ENCODE measurements at places on chromosomes 11 and 22. TPM values are rescaled to one million over a fixed set of nuclear protein-coding genes. Genes with fewer than 3 reads are reported as not detected.

FGF3 gene
- not detected for polyA plus RNA-seq

GRCh38 chr11:8794677-8795103 is 112.1 kb downstream of the RPL27A start:
- DNase-seq: peak; percentile 69

CLTCL1 gene
- polyA plus RNA-seq: 5.4 TPM

DNA sequence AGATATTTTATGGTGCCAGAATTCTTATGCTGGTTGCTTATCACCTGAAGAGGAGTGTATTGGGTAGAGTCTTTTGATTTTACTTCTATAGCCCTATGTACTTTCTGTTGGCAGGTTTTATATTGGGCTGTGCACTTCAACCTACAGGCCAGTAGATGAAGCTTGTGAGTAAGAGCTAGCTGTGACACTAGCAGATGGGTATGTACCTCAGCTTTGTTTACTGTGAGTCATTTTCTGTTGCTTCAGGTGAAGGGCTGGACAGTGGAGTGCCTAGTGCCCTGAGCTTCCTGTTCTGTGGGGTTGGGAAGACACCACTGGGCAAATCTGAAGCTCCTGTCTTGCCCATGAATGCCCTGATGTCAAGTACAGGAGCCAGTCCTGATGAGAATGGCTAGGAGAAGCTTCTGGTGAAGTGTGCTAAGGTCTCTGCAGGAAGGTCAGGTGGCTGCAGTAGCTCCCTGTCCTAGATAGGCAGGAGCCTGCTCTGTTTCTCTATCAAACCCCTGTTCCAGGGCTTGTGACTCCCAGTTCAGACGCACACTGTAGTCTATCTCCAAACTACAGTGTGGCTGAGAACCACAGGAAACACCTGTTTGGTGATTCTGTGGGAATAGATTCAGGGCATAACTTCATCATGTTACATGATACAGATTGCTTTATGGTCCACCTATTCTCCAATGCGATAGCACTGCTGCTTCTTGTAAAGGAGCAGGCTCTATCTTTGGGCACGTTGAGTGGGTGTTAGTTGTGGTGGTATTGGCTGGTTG is 755.7 kb downstream of the KCNA4 start:
- DNase-seq: no peak

SCGB2A2 gene
- polyA plus RNA-seq: not detected

C11orf91 gene
- not detected for polyA plus RNA-seq

- no peak for DNase-seq
Observed at GRCh38 chr11:83205608-83206185, 12.2 kb downstream of the ANKRD42 start.

APOL5 gene
- polyA plus RNA-seq: not detected

LMNTD2 gene
- 2.1 TPM for polyA plus RNA-seq

POU2AF2 gene
- not detected for polyA plus RNA-seq

DNA sequence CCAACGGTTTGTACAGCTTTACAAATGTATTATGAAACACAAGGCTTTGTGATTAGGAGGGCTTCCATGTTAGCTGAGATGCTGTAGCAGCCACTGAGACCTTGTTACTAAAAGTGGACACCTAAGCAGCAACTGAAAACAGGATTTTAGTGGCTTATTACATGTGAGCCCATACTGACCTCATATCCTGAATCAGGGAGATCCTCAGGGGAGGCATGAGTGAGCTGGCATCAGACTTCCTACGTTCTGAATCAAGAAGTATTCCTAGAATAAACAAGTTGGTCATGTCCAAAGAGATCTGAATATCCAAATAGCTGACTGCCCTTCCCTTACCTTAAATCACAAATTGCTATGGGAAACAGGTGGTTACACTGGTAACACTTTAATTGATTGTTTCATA is 59.1 kb upstream of the SCUBE2 start:
- DNase-seq: no peak

WT1 gene
- not detected for polyA plus RNA-seq

GRCh38 chr11:128098781-128099180 is 488.6 kb downstream of the ETS1 start:
- DNase-seq: peak; percentile 14

GRCh38 chr11:35112056-35112845 is 26.7 kb upstream of the CD44 start:
- DNase-seq: no peak

- DNase-seq: peak; percentile 93
Observed at GRCh38 chr22:24805790-24806662, at the start of gene SGSM1. SGSM1 (plus strand) TSS chr22:24806211; CDS start chr22:24806326, 115 bp downstream.

CYB5R2 gene
- 48.9 TPM for polyA plus RNA-seq

DNA sequence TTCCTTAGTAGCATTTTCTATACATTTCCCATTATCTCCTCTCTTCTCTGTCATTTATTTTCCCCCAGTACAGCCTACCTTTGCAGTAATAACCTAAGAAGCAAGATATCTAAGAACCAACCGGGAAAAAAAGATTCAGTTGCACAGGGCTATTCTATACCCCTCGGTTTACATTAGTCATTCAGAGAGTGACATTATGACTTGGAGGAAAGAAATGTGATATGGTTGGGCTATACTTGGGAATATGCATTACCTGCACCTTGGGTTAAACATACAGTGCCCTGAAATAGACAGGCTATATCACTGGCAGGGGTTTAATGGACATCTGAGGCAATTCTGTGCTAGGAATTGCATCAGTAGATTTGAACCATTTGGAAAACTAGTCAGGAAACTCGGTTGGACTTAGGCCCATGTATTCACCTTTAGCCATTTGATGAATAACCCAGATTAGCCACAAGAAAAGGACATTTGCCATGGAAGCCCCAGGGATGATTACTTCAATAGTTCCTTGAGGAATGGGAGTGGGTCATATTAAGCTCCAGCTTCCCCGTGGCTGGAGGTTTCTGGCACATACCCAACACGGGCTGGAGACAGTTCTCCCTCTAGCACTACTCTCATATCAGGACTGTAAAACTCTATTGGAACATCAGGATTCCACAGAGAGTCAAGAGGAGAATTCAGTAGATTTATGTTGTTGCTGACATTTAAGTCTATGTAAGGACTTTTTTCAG is 973.2 kb downstream of the NTM start:
- no peak for DNase-seq

GRCh38 chr22:48227341-48228018 is 1465.0 kb downstream of the TBC1D22A start:
- DNase-seq: no peak

- peak; percentile 54 for DNase-seq
Observed at GRCh38 chr11:134686460-134687061, 274.5 kb upstream of the B3GAT1 start.

GRCh38 chr22:45268167-45268957 is 16.4 kb upstream of the UPK3A start:
- peak; percentile 95 for DNase-seq

DNA sequence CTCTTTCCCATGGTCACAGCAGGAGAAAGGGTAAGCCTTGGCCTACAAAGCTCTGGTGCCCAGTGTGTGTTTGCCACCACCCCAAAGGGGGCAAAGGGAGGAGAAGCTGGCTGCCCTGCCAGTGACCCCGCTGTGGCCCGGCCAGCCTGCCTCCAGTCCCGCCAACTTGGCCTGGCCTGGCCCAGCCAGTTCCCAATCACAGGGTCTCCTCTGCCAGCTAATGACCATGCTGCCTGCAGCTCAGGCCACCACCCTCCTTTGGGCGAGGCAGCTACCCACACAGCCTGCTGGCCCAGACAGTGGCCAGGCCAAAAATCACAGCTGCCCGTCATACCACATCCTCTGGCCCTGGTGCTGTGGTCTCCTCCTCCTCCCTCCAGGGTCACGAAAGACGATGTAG is 5.1 kb downstream of the GDPD5 start:
- no peak for DNase-seq

DNA sequence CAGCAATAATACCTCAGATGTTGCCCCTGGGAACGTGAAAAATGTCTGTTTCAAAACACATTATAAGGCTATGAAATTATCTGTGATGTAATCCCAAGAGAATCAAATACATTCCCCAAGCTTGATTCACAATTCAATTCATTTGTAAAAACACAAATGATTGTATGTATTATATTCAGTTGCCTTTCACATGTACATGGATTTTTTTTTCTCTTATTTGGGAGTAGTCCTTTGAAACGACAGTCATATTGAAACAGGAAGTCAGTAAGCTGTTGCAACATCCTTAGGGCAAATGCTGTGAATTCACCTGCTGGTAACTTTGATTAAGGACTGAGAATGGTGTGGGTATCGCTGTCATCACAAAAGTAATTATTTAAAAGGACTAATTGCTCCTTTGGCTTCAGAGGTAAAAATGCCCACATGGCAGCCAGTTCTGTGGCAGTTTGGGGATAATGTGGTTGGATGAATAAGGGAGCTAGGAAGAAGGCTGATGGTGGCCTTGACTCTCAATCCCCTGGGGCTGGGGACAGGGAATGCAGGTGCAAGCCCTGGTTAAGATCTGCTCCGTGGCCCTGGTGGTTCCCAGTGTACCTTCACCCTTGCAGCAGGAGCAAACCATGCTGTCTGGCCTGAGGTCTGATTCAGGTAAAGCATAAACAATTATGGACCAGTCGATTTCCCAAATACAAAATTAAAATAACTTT is 13.2 kb downstream of the EHF start:
- no peak for DNase-seq

OR8G5 gene
- not detected for polyA plus RNA-seq

- no peak for DNase-seq
Observed at GRCh38 chr11:119506436-119506835, 83.5 kb upstream of the THY1 start.

RNH1 gene
- 33.3 TPM for polyA plus RNA-seq

DNAJB13 gene
- polyA plus RNA-seq: 0.50 TPM

DNA sequence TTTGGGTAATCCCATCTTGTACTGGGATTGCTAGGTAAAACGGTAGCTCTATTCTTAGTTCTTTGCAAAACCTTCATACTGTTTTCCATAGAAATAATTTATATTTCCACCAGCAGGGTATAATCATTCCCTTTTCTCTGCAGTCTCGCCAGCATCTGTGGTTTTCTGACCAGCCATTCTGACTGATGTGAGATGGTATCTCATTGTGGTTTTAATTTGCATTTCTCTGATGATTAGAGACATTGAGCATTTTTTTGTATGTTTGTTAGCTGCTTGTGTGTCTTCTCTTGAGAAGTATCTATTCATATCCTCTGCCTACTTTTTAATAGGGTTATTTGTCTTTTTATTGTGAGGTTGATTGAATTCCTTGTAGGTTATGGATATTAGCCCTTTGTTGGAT is 220.9 kb downstream of the PGR start:
- no peak for DNase-seq

GRIA4 gene
- 13.5 TPM for polyA plus RNA-seq

DNA sequence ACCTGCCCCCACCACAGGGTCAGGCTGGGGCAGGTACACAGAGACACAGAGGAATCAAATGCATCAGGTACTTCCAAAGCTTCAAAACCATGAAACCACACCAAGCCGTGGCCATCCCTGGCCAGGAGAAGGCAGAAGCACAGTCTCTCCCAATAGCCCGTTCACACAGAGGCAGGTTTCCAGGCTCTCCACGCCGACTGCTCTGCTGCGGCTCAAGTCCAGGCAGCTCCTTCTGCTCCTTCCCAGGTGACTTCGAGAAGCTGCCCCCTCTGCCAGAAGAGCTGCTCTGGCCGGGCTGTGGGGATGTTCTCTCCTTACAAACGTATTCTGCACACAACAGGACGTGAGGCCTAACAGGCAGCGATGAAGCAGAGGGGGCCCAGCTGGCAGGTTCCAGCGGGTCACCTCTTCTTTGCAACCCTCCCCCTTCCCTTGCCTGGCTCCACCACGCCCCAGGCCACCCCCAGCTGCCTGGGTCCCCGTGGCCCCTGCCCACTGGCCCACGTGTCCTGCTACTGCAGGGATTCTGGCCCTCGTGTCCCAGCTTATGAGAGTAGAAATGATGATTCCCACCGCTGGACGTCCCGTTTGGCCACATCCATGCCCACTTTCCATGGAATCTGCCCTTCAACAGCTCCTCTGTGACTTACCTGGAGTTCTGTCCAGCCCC is 26.1 kb downstream of the BRD1 start:
- DNase-seq: no peak

P2RY6 gene
- 0.40 TPM for polyA plus RNA-seq

LSP1 gene
- 0.96 TPM for polyA plus RNA-seq

- DNase-seq: peak; percentile 39
Observed at GRCh38 chr22:20436768-20437612, 635 bp downstream of the SCARF2 start.

- no peak for DNase-seq
Observed at GRCh38 chr22:48895831-48896765, 931.6 kb downstream of the BRD1 start.

GAS2L1 gene
- polyA plus RNA-seq: 3.7 TPM

DNA sequence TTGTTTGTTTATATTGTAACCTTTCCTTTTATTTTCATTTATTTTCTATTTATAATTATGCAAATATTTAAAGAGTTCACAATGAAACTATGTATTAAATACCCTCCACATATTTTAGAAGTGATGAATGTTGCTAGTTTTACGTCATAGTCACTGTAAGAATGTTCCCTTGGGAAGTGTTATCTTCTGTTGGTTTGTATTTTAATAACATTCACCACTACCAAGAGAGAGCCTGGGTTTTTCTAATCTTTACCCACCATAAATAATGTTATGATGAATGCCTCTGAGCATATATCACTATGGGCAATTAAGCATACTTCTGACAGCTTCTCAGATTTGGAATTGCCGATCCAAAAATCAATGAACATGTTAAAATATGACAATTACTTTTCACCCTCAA is 80.7 kb downstream of the GGT1 start:
- DNase-seq: no peak

MOGAT2 gene
- polyA plus RNA-seq: not detected

MMP3 gene
- polyA plus RNA-seq: not detected

ACTN3 gene
- 7.3 TPM for polyA plus RNA-seq

All from GM23338 (cell line).